Astrocyte of the cerebellum (primary cell): ENCODE measurements at places on chromosomes 1 and 21.

DNA sequence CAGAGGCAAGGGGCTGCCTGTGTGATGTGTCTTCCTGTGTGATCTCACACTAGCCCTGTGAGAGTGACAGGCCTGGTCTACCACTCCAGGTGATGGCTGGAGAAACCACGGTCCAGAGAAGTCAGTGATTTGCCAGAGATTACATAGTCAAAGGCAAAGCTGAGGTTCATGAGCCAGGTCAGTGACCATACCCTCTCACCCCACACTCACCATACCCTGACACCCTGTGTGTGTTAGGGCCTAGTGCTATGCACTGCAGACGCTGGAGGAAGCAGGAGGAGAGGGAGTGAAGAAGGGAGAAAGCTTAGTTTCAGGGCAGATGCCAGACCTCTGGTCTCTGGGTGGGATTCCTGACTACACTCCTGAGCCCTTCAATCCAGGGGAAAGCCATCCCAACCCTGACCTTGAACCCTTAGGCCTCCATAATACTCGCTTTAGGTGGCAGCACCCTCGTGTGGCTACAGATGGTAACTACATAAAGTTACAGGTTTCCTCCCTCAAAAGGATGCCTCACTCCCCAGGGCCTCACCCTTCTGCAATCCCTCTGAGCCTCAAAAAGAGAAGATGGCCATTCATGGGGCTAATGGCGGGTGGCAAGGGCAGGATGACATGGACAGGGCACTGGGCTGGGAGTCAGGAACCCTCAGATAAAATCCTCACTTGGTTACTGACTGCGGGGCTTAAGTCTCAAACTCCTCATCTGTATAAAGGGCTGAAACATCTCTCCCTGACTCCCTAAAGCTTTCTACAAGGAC is 20.8 kb upstream of the SDC3 start:
- no peak for DNase-seq

GRCh38 chr1:47545912-47546483 is 108.2 kb downstream of the FOXD2 start:
- no peak for DNase-seq

DNA sequence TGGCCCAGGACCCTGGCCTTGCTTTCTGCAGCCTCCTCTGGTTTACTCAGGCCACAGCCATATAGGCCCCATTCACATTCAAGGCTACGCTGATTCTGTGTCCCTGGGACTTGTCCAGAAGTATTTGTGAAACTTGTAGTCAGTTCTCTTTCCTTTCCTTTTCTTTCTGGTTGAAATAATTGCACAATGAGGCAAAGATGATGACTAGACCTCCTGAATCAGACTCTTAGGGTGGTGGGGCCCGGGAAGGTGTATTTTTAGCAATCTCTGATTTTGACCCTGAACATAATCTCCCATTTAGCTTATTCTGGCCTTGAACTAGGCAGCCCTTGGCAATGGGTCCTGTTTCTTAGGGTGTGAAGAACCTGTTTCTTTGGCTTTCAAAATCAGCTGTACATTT is 39.9 kb downstream of the STUM start:
- DNase-seq: no peak

- DNase-seq: no peak
Measured at GRCh38 chr1:55597910-55598309, 382.7 kb upstream of the USP24 start.

GRCh38 chr1:11463177-11463576 is 15.8 kb upstream of the DISP3 start:
- no peak for DNase-seq

DNA sequence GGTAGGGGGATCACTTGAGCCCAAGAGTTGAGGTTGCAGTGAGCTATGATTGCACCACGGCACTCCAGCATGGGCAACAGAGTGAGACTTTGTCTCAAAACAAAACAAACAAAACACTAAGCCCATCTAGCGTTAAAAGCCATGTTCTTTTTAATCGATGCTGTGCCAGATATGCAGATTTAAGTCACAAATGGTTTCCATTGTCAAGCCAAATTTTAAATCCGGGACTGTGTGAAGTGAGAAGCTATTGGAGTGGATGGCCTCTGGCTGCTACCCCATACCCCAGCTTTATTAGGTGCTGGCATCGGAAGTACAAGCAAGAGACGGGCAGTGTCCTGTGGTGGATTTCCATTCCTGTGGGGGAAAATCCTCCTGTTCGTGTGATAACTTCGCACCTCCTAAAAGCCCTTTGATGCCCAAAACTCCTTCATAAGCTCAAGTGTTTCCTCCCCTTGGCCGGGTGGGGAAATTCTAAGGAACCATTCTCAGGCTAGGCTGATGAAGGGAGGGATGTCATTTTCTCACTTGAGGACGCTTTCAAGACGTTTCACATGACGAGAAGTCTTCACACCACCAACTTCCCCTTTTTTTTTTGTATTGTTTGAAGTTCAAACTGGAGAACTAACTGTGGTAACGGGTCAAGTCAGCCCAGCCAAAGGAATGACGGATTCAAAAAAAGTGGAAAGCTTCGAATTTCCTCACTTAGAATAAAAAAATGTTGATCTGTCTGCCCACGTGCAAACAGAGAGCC is 140.8 kb downstream of the KAZN start:
- DNase-seq: no peak

DNA sequence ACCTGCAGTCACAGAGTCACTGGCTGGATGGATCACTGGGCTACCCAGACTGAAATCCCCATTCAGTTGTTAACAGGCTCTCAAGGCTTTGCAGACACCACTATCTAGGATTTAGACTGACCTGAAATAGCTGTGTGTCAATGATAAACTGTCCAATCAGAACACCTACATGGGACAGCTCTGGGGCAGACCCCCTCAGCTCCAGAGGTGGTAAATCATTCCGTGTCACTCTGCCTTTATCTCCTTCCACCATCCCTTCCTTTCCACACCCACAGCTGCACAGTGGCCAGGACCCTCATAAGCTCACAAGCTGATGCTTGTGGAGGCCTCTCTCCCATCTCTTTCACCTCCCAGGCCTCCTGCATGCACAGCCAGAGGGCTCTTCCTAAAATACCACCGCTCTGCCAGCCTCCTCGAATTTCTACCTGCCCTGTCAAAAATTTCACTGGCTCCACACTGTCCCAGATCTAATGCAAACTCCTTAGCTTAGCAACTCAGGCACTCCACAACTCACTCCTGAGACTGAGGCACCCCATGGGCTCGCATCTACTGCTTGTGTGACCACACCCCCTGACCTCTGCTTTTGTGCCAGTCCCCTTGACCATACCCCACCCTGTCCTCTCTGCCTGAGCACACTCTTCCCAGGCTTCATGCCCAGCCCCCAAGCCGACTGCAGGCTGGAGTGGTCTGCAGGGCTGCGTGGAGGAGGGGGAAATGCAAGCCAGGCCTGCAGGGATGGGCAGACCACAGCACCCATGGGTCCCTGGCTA is 5.8 kb downstream of the CAPZB start:
- DNase-seq: no peak

DNA sequence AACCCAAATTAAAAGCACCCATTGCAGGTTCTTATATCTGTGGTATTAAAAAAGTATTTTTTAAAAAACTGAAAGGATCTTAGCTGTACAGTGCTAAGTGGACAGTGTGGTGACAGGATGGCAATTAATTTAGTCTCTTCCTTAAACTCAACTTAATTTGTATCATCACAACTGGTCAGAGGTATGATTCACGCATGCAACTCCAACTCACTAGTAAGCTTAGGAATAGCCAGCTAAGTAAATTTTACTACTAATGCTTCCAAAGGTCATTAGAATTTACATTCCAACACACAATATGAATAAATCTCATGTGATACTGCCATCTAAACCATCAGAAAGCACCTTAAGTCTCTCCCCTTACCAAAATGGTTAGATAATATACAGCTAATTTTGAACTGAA is 35.4 kb downstream of the ENAH start:
- no peak for DNase-seq

DNA sequence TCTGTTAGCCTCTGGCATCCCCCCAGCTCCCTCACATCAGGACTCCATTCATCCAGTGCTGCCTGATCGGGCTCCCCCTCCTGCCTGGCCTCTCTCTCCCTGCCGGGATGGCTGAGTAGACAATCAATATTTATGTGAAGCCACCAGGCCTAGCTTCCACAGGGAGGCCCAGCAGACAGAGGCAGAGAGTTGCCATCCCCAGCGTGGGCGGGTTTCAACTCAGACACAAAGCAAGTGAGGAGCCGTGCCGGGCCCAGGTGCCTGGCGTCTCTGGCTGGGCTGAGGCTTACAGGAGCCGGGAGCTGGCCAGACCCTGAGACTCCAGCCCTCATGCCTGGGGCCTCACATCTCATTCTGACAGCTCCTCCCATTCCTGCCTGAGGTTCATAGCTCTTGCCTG is 34.5 kb upstream of the ATP2B4 start:
- no peak for DNase-seq

DNA sequence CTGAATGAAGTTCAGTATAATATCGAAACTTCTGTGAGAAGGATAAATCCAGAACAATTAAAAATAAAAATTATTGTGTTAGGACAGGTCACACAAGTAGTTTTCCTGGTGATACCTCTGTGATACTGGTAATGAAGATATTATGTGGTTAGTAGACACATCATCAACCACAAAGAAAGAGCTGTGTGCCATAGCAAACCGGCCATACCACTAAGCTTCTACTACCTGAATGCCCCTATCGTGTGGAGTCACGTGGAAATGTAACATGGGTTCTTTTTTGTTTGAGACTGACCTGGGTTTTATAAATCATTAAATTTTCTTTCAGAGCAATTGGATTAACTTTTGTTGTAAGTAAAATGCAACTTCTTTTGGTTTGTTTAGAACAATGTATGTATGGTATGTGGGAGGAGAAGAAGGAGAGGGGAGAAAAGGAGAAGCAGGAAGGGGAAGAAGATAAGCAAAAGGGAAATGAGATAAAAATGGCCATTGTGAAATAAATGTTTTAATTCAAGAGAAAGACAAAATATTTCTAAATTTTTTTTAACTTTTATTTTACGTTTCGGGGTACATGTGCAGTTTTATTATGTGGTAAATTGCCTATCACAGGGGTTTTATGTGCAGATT is 58.2 kb upstream of the LRRC8B start:
- DNase-seq: no peak

GRCh38 chr1:89464008-89464407 is 60.6 kb upstream of the LRRC8B start:
- no peak for DNase-seq

DNA sequence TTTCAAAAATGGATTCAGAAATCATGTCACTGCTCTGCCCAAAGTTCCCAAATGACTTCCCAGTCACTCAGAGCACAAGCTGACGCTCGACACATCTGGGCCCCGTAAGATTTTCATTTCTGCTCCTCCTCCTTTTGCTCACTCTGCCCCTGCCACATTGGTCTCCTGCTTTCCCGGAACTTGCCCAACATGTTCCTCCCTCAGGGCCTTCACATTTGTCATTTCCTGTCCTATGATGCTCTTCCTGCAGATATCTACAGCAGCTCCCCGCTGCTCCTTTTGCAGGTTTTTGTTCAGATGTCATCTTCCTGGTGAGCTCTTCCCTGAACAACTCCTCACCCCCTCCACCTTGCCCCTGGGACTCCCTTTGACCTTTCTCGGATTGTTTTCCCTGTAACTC is 58.5 kb upstream of the IVNS1ABP start:
- no peak for DNase-seq

DNA sequence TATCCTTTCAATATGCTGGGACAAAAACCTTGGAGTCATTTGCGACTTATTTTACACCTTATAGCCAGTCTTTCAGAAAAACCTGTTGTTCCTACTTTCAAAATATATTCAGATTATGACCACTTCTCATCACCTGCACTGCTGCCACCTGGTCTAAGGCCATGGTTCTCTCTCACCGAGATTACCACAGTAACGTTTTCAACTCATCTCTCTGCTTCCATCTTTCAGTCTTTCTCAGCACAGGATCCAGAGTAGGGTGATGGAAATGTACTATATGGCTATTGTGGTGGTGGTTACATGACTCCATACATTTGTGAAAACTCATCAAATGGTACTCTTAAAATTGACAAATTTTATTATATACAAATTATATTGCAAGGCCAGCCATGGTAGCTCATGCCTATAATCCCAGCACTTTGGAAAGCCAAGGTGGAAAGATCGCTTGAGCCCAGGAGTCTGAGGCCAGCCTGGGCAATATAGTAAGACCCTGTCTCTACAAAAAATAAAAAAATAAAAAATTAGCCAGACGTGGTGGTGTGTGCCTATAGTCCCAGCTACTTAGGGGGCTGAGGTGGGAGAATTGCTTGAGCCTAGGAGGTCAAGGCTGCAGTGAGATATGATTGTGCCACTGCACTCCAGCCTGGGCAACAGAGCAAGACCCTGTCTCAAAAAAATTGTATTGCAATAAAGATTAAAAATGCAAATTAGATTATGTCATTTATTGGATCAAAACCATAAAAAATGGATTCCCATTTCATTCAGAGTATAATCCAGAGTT is 120.9 kb upstream of the PPP2R5A start:
- DNase-seq: no peak

GRCh38 chr1:27979859-27980201 is 20.1 kb downstream of the XKR8 start:
- DNase-seq: no peak

DNA sequence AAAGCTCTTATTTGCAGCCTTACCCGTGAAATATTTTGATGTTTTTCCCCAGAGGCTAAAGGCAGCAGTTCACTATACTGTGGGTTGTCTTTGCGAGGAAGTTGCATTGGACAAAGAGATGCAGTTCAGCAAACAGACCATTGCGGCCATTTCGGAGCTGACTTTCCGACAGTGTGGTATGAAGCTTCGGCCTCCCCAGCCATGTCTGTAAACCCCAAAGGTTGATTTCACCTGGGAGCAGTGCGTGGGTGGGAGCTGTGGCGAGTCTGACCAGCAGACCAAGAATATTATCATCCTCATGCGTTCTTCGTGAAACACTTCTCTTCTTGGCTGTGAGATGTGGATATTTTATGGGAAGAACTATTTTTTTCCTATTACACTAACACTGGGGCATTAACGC is 3.6 kb downstream of the CENPS start:
- DNase-seq: no peak

DNA sequence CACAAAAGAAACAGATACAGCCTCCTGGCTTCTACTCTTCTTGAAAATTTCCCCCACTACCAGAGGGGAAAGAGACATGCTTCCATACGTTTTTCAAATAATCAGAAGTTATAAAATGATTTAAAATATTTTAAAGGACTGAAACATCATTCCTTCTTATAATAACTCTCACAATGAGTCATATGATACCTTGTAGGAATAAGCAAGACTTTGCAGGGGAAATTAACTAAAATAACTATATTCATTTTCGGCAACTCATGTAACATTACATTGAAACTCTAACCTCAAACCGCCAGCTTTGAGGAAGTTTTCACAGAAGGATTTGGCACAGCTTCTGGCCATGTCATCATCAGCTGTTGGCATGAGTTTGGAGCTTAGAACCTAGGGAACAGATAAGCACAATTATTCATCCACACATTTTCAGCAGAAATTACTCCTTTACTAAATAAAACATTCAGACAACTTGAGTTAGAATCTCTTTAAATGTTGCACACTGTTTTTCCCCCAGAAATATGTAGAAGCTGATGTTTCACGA is 85.9 kb downstream of the USP24 start:
- peak; percentile 92 for DNase-seq

DNA sequence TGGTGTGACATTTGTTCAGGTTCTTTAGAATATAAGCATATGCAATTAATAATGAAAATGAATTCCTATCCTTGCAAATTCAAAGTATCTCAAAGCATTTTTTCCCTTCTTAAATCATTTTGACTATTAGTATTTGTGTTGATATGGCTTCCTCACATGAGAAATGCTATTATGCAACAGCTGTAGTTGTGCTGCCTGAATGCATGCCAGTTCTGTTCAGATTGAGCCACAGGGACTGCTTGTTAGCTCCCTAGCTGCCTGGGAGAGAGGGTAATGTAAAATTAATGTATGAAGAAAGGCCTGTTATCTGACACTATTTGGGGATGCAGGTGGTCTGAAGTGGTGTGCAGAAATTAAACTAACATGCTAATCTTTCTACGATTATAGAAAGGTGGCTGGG is 45.5 kb downstream of the CACHD1 start:
- DNase-seq: no peak
